T-helper 1 cell (primary cell): ENCODE measurements at places on chromosomes 7 and 10.
A peak's percentile ranks its signal among the peaks of the same experiment; 100 is the strongest.

- no peak for DNase-seq
Observed at GRCh38 chr7:111108000-111108399, 17.1 kb downstream of the LRRN3 start.

DNA sequence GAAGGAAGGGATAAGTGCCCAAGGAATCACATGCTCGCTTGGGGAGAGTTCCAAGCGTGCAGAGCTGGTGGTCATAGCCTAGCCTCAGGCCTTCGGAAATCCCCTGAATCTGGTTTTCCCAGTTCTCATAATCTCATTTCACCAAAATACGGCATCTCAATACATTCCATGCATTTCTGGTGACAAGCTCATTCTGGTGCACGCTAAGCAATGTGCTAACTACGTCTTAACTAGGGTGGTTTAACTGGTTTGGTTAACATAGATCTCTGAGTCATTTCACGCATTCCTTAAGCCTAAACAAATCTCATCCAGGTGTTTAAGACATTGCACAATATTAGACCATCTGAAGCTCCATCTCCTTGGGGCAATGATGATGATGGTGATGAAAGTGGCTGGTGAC is 72.9 kb upstream of the STEAP1B start:
- DNase-seq = no peak

DNA sequence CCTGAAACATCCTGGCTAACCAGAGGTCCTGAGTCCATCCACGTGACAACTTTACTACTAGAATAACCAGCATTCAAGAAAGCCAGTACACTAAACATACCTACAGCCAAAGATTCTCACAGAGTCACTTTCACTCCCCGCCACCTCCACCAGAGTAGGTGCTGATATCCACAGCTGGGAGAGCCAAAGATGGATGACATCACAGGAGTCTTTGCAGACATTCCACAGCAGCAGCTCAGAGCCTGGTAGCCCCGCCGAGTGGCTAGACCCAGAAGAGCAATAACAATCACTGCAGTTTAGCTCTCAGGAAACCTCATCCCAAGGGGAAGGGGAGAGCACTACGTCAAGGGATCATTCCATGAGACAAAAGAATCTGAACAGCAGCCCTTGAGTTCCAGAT is 13.5 kb upstream of the ADAM22 start:
- no peak for DNase-seq

DNA sequence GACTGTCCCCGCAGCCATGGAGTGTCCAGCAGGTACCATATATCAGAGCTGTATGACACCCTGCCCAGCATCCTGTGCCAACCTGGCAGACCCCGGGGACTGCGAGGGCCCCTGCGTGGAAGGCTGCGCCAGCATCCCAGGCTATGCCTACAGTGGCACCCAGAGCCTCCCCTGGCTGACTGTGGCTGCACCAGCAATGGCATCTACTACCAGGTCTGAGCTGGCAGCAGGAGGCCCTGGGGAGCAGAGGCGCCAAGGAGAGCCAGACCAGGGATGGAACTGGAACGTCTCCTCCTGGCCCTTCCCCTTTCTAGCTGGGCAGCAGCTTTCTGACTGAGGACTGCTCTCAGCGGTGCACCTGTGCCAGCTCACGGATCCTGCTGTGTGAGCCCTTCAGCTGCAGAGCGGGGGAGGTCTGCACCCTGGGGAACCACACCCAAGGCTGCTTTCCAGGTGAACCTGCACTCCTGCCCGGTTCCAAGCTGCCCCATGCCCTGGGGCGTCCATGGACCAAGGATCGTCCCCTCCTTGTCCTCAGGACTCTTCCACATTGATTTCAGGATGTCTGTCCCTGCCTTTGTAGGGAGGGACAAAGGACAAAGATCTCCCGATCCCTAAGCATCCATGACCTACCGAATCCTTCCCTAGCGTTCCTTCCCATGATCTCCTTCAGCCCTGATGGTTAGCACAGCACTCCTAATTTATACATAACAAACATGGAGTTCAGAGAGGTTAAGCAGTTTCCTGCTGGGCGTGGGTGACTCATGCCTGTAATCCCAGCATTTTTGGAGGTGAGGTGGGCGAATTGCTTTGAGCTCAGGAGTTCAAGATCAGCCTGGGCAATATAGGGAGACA is 33.3 kb downstream of the EPHB4 start:
- DNase-seq = no peak

- no peak for DNase-seq
Observed at GRCh38 chr7:8295638-8296361, 33.8 kb upstream of the ICA1 start.

DNA sequence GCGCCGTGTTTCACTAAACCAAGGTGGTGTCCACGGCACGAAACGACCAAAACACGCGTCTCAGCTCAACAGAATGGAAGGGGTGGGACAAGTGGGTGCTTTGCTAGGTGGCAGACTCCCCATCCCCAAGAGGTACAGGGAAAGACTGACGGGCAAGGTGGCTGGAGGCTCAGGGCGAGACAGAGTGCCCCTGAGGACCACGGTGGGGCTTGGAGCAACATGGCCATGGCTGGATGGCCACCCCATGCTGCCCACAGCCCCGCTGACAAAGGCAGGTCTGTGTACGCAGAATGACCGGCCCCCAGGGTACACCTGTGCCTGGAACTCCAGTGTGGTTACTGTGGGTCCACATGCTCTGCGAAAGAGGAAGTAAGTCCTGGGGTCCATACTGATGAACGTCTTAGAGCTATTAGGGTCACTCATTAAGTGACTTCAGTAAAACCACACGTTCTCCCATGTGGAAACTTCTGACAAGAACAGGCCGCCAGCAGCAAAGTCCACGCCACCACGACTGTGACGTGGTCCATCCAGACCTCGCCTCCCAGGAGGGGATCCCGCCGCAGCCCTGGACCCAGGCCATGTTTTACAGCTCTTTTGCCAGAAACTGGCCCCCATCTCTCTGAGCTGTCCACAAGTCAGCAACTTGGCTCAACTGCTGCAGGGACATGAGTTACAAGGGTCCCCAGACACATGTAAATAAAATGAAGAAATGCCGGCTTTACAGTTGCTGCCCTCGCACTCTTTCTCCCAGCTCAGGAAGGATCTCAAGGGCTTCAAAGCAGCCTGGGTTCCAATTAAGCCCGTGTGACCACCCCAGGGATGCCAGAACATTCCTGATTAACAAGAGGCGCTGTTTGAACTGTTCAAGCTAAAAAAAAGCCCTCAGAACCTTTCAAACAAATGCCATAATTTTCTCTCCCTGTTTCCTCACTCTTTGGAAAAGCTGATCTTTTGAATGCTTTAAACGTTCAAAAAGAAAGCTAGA is 66.8 kb downstream of the MAD1L1 start:
- no peak for DNase-seq

DNA sequence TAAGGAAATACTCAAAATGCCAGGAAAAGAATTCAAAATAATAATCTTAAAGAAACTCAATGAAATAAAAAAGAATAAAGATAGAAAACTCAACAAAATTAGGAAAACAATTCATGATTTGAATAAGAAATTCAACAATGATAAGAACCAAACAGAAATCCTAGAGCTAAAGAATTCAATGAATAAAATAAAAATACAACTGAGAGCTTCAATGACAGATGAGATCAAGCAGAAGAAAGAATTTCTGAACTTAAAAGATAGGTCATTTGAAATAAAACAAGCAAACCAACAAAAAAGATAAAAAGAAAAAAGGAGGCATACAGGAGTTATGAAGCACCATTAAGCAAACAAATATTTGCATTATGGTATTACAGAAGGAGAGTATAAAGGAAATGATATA is 5.6 kb upstream of the AKR1B1 start:
- no peak for DNase-seq

DNA sequence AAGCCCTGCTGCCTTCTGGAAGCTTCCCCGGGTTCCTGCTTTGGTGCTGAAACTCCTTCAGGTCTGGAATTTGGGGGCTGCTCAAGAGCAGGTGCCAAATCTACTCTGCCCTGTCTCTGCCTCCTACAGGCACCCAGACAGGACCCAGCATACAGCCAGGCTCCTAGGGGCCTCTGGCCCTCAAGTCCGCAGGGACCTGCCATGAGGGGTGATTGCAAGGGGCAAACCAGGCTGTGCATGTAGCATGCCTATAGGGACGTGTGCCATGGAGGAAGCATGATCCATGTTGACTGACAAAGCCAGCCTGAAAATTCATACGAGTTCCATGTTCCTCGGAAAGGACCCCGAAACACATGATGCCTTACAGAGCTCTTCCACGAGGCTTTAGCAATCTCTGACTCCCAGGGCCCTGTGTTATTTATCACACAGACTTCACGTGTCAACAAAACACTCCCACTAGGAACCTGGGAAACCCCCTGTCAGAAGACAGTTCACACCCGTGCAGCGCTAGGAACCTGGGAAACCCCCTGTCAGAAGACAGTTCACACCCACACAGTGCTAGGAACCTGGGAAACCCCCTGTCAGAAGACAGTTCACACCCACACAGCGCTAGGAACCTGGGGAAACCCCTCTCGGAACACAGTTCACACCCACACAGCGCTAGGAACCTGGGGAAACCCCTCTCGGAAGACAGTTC is 75.3 kb upstream of the DNAAF5 start:
- peak; percentile 21 for DNase-seq

GRCh38 chr10:132985546-132985900 is 43.2 kb upstream of the CFAP46 start:
- DNase-seq = no peak

GRCh38 chr10:12852687-12853086 is 148.8 kb downstream of the CCDC3 start:
- no peak for DNase-seq

GRCh38 chr10:75051308-75051707 is 60.1 kb upstream of the SAMD8 start:
- no peak for DNase-seq

DNA sequence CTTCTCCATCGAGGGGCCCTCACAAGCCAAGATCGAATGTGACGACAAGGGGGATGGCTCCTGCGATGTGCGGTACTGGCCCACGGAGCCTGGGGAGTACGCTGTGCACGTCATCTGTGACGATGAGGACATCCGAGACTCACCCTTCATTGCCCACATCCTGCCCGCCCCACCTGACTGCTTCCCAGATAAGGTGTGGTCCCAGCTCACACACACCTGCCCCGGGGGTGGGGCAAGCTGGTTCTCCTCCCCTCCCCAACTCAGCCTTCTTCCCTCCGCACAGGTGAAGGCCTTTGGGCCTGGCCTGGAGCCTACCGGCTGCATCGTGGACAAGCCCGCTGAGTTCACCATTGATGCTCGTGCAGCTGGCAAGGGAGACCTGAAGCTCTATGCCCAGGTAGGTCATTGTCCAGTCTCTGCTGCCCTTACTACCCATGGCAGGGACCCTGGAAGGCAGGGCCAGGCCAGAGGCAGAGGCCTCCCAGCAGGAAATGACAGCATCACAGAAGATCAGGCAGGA is 11.0 kb downstream of the FLNC start:
- DNase-seq = no peak

DNA sequence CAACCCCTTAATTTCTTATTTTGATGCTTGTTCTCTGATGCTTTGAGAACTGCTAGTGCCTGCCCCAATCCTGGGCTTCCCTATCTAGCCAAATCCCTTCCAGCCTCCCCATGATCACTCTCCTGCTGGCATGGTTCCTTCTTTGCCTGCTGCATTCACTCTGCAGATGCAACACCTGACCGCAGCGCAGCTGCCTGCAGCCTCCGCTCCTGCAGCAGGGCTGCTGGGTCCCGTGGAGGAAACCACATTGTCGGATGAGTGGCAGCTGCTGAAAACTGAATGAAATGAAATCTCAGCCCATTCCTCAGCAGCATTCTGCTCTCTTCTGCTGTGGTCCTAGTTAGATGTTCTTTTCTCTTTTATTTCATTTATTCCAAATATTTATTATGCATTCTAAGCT is 320.3 kb downstream of the CCDC3 start:
- DNase-seq = no peak

DNA sequence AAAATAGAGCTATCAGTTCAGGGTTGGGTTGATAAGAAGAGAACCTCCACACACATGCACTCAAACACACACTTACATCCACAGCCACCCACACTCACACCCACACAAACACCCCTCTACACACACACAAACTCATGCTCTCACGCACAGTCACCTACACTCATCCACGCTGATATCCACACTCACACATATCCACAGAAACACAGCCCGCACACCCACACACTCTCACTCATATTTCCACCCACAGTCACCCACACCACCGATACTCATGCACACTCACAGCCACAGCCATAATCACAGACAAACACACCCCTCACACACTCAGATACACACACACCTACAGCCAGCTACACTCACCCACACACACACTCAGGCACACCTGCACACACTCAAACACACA is 333.0 kb upstream of the TPK1 start:
- no peak for DNase-seq

- DNase-seq = no peak
Observed at GRCh38 chr7:208816-209215, 16.4 kb downstream of the FAM20C start.

DNA sequence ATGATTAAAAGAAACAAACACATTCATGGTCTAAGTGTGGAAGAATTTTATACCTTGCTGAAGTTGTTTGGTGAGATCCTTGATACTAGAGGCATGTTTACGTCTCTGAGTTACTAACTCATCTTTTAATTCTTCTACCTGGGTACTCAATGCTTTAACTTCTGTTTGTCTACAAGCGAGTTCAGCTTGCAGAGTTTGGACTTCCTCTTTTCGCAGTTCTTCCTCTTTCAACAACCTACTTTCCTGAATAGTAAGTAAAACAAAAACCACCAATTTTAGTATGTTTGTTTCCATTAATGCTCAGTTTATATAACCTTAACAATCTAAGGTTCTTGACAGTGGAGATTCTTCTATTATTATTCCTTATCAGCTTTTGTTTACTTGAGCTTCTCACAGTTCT is 42.9 kb downstream of the CCDC186 start:
- DNase-seq = no peak

DNA sequence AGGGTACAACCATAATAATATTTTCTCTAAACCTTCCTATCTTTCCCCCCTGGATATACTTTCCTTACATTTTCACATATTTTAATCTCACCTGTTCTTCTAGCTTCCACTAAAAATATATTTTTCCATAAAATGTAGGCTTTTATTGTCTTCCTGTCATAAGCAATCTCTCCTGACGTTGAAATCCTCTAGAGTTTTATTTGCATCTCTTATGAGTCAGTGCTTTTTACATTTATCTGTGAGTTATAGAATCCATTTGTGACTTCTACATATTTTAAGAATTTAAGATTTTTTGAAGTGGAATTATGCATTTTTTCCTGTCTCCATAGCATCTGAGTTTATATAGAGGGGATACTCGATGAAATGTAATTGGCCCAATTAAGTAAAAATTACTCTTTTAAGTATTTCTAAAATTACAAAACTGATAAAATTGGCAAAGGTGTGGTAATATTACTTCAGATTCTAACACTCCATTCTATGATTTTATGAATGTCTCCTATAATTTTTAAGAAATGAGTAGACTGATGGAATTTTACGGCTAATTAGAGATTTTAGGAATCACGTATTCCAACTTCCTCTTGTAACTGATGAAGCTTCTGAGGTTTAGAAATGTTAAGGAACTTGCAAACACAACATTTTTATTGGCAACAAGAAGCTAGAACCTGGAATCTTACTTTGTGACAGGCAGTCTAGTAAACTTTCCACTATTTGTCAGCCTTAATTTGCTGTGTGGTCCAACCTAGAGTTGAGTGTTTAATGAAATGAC is 422.9 kb upstream of the SEMA3A start:
- no peak for DNase-seq
